ENCODE measurements at places on chromosomes 11 and 22. TPM values are rescaled to one million over a fixed set of nuclear protein-coding genes. Genes with fewer than 3 reads are reported as not detected.

DNA sequence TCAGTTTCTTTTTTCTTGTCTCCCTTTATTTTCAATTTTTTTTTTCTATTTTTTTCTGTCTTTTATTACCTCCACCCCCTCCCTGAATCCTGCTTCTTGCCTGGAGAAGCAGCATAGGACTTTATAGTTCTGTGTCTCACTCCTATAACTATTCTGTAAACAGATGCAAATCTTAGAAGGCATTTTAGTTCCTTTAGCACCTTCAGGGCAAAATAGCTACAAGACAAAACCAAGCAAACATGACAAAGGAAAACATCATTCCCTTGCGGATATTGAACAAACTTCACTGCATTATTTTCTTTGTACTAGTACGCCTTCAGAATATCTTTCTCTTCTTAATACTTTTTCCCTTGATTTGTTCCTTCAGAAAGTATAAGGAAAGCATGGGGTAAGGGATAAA lies 446.2 kb upstream of the CHORDC1 start:
- DNase-seq: no peak
- no peak overlapping the region for H3K27ac ChIP-seq
- no peak overlapping the region for H3K4me3 ChIP-seq
- no peaks in the 10 kb centered on the region for H3K27me3 ChIP-seq
- H3K36me3 ChIP-seq: no peaks in the 10 kb centered on the region

- peak; percentile 18 for DNase-seq
- H3K36me3 ChIP-seq: peaks cover 79% of the 10 kb centered on the region
Observed at GRCh38 chr11:35180317-35181233, 41.6 kb downstream of the CD44 start.

- no peak for DNase-seq
- no peaks in the 10 kb centered on the region for H3K36me3 ChIP-seq
Observed at GRCh38 chr11:93032580-93032979, 63.1 kb downstream of the MTNR1B start.

GRCh38 chr11:1192741-1193325 lies 30.0 kb upstream of the MUC5B start:
- no peak overlapping the region for H3K4me3 ChIP-seq
- no peak overlapping the region for H3K27ac ChIP-seq
- no peaks in the 10 kb centered on the region for H3K36me3 ChIP-seq
- no peaks in the 10 kb centered on the region for H3K27me3 ChIP-seq
- no peaks in the 10 kb centered on the region for H3K4me1 ChIP-seq

DNA sequence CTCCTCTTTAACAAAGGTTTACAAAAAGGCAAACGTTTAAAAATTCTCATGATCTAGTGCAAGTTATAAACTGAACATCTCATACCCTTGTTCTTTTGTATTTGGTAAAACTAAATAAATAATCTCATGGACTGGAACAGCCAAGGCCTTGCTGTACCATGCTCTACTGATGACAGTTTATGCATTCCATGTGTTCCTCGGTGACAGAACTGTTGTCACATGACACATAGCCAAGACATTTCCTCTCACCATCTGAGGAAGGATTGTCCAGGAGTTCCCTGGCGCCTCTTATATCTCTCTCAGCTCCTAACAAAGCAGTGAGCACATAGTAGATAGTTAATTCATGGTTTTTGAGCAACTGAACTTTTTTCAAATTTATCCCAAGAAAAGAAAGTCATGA lies 12.6 kb downstream of the CCDC83 start:
- no peaks in the 10 kb centered on the region for H3K4me1 ChIP-seq
- H3K4me3 ChIP-seq: no peak overlapping the region
- DNase-seq: no peak
- H3K36me3 ChIP-seq: no peaks in the 10 kb centered on the region
- H3K27me3 ChIP-seq: no peaks in the 10 kb centered on the region

DNA sequence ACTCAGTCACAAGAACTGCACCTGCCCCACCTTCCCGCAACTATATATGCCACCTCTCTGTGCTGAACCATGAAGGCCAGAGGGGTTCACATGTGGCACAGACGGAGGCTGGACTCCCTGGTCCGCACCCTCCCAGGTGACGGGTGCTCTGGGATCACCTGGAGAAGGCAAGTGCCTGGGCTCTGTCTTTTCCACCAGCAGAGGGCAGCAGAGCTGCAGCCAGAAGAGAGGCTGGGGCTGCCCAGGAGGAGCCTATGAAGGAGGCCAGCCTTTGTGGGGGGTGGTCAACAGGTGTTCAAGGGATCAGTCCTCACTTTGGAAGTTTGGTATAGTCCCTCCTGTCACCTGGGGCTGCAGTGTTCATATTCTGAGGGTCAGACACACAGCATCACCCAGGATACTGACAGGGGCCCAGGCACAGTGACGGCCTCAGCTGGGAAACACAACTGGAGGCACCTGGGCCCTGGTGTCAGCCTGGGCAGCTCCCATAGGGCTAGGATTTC lies 39.2 kb upstream of the IGLL5 start:
- peaks cover 11% of the 10 kb centered on the region for H3K27me3 ChIP-seq
- H3K27ac ChIP-seq: no peak overlapping the region
- H3K4me1 ChIP-seq: no peaks in the 10 kb centered on the region
- DNase-seq: peak; percentile 78
- no peak overlapping the region for H3K4me3 ChIP-seq
- no peaks in the 10 kb centered on the region for H3K36me3 ChIP-seq

The CLTCL1 gene
- 28.6 TPM for total RNA-seq

The KCNK4 gene
- 0.29 TPM for total RNA-seq

The NLRP14 gene
- under 0.01 TPM for total RNA-seq

The PRG3 gene
- total RNA-seq: not detected

The MARK2 gene
- 13.8 TPM for total RNA-seq

Measured in osteoblast (primary cell).